GM23338 (cell line): ENCODE measurements at places on chromosomes 1 and 21. TPM values are rescaled to one million over a fixed set of nuclear protein-coding genes. Genes with fewer than 3 reads are reported as not detected.

The IL19 gene
- total RNA-seq = not detected in 2 replicates

The SERTAD4 gene
- total RNA-seq = 1.0 and 1.6 TPM in 2 replicates

The SLC35F3 gene
- total RNA-seq = 0.70 and 3.2 TPM in 2 replicates

The KLHDC8A gene
- 2.4 and 2.8 TPM in 2 replicates for total RNA-seq

The PLEKHA6 gene
- total RNA-seq = 4.3 and 6.2 TPM in 2 replicates

The LRRC38 gene
- 0.17 TPM in 1 of 2 replicates, not detected in the other for total RNA-seq

The MMEL1 gene
- 0.43 and 0.90 TPM in 2 replicates for total RNA-seq

The TDRD10 gene
- total RNA-seq = not detected in 2 replicates

The FNDC10 gene
- total RNA-seq = 11.1 and 15.1 TPM in 2 replicates
